ENCODE measurements at places on chromosomes 4 and X.
A peak's percentile ranks its signal among the peaks of the same experiment; 100 is the strongest.

DNA sequence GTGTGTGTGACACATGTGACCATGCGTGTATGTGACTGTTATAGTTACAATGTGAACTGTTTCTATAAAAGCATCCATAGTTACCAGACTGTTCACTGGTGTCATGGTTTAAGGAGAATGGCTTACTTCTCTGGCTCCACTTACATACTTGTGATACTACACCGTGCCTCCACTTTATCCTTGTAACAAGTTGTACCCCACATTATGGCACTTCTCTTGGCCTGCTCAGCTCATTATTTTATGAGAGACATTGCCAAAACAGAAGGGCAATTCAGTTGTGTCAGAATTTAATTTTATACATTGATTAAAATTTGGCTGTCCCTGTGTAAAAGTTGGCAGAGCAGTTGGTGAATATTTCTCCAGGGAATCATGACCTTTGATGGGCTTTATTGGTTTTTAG is 62.4 kb upstream of the TBC1D14 start:
- DNase-seq = no peak

DNA sequence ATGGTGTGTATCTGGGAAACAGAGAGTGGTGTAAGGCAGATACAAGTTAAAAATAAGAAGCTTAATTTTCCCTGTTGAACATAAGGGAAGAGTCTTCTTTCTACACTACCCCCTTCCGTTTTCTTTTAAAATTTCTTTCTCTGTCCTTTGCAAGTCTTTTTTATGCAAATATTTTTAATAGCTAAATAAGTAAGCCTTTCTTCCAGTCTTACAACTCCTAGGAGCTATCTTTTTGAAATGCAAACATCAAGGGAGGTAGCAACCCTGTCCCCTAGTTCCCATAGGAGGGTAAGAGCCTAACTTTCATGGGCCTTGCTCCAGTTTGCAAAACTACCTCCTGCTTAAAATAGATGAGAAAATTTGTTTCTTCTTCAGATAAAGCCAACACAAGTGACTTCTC is 121.5 kb downstream of the MBNL3 start:
- DNase-seq = no peak

GRCh38 chrX:71510161-71510560 is 22.7 kb upstream of the OGT start:
- no peak for DNase-seq

- DNase-seq = no peak
Observed at GRCh38 chrX:131958724-131959123, 64.4 kb upstream of the STK26 start.

- no peak for DNase-seq
Observed at GRCh38 chrX:42456176-42456700, 321.7 kb downstream of the PPP1R2C start.

GRCh38 chrX:110168585-110168984 is 149.3 kb downstream of the AMMECR1 start:
- no peak for DNase-seq

DNA sequence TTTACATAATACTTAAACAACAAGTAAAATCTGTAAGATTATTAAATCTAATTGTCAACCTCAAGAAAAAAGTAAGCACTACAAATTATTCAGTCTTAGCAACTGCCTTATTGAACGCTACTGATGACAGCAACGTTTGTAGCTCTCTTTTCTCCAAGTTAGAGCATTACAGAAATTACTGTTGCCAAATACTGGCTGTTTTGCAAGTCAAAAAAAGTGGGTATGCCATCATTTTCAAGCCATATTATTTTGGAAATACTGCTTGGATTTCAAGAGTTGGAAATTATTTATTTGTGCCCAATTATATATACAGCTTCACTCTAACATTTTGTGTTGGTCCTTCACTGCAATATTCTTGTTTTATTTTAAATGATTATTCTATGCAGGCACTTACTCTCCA is 221.7 kb downstream of the CXXC4 start:
- no peak for DNase-seq

DNA sequence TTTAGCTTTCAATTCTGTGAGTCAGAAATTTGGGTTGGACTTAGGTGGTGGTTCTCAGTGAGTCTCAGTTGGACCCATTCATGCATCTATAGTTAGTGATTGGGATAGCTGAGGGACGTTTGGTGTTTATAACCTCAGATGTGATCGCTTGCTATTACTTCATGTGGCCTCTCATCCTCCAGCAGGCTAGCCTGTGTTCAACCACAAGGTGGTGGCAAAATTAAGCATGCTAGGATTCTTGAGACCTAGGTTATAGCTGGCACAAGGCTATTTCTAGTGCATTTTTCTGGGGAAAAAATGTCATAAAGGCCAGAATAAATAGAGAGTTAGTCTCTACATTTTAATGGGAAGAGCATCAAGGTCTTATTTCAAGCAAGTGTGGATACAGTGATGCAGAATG is 10.9 kb upstream of the GRPR start:
- DNase-seq = no peak

DNA sequence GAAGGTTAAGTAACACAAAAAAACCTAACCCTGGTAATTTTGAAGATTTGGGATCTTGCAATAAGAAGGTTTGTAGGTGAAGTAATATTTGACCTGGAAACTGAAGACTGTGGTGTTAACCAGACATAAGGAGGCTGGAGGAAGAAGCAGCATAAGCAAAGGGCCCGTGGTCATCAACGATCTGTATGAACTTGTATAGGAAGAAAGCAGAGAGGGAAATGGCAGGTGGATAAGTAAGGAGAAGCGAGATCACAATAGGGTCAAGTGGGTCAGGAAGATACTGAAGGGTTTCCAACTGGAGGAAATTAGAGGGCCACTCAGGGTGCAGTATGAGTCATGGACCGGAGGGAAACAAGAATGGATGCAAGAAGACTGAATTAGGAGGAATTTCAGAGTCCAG is 103.8 kb upstream of the SORBS2 start:
- no peak for DNase-seq

DNA sequence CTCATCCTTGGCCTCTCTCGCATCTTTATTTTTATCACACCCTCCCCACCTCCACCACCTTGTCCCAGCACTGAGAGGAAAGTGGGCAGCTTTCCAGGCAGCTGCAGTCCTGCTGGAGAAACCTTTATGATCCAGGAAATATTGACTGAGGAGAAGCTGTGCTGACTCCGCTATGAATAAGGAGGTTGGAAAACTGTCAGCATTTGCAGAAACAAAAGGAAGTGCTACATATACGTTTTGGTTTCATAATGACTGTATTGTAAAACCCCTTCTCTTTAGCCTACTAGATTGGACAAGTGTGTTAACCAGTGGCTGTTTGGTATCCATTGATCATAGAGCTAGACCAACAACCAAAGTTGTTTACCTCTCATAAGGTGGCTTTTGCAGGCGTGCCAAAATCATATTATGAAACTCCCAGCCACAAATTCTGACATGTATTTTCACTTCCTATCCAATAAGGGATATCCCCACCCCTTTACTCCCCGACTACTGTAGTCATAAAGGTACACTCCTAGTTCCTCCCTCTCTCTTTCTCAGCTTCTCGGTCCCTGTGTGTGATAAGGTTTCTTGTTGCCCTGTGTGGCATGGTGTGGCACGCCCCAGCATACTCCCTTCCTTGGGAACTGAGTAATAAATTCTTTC is 88.4 kb downstream of the GPR143 start:
- DNase-seq = peak; percentile 73

DNA sequence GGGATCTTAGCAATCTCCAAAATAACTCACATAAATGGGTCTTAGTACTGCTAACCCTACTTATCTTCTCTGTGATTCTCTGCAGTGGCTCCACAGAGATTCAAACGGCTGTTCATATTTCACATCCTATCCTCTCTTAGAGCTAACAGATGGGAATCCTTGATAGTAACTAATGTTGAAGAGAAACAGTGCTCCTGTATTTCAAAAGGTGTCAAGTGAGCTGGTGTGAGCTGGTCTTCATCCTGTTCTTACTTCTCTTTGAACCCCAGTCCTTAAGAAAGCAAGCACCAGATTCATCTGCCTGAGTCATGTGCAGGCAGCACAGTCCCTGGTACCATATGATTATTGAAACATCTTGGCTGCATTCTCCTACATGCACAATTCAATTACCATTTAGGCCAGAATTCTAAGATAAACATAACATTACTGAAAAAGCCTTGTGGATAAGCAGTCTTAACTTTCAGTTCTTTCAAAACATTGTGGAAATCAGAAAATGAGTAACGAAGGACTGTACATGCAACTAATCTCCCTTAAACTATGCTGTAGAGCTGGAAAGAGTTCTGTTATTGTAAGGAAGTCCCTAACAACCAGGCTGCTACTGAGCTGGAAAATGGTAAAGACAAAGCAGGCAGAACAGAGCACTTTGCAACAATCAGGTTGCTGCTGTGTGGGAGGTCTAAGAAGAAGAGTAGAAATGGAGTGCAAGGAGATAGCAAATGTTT is 153.1 kb downstream of the NPNT start:
- DNase-seq = no peak

GRCh38 chrX:110418316-110419235 is 59.9 kb downstream of the RTL9 start:
- peak; percentile 23 for DNase-seq

DNA sequence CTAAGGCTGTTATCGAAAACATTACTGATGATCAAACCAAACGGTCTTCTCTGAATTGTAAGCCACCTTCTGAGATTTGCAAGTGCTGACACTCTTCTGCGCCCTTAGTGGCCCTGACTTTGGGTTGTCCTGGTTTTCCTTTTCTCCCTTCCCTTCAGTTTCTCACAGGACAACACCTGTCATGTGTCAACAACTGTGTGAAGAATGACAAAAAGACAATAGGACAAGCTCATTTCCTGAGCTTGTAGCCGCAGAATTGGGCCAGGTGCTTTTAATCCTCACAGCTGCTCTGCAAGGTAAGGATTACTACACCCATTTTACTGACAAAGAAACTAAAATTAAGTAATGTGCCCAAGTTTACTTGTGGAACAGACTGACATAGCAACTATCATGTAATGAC is 44.9 kb upstream of the TXK start:
- no peak for DNase-seq

- DNase-seq = no peak
Observed at GRCh38 chr4:140309124-140309870, 64.1 kb upstream of the SCOC start.

DNA sequence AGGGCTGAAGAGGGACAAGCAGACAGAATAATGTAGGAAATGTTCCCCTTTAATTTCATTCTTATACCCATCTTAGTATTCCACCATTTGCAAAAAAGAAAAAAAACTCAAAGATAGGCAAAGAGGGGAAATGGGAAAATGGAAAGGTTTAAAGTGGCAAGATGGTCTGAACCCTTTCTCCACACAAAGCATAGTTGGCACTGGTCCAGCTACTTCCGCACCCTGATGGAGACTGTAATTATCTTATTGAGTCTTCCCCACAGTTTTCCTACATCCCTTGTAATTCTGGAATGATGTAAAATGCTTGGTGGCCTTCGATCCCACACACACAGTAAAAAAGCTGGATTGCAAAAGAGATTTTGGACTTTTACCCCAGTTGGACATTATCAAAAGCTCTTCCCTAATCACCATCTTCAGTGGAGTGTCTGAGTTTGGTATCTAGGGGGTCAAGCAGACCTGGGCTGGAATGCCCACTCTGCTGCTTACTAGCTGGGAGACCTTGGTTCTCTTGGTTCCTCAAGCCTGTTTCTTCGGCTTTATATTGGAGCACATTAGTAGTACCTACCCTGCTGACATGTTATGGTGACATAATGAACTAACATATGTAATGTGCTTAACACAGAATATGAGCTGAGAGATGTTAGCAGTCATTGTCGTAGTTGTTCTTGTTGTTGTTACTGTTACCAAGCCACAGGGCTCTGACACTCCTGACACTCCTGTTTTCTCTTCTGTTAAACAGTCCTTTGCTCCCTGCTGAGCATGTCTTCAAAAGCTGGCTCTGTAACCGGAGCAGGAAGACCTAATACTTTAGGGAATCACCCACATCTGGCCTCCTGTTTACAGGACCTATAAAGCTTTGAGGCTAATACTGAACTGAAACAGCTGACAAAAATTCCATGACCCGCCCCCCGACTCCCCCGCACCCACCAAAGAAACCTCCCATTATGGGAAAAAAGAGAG is 4.7 kb downstream of the SRPX2 start:
- DNase-seq = no peak
